ENCODE measurements at places on chromosomes 12 and 14.
A peak's percentile ranks its signal among the peaks of the same experiment; 100 is the strongest.

GRCh38 chr12:131583090-131583712 is 127.7 kb upstream of the SFSWAP start:
- DNase-seq: no peak

GRCh38 chr14:34971801-34972200 is 11.0 kb upstream of the SRP54 start:
- DNase-seq: no peak

- no peak for DNase-seq
These were observed 487.6 kb upstream of the FLRT2 start for GRCh38 chr14:85042301-85042700.

GRCh38 chr12:66500841-66501240 is 178.0 kb downstream of the GRIP1 start:
- no peak for DNase-seq

DNA sequence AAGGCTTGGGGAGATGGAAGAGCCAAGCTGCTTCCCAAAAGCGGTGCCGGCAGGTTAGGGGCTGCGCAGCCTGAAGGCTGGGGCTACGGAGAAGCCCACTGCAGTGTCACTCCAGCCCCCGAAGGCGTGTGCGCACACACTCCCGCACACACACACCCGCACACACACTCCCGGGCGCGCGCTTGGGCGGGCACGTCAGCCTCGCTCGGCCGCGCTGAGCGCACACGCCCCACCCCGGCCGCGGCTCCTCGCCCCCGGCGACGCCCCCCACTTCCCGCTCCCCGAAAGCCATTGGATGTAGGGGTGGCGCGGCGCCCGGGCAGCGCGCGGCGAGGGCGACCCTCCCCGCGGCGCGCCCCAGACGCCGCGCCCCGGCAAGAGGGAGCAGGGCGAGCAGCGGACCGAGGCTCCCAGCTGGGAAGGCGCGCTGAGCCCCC is at the start of gene KCNK10:
Gene KCNK10 (minus strand): TSS at position 184 of the 437 bp plus-strand sequence. CDS start 471 bp downstream, outside the sequence.
- DNase-seq: no peak

- DNase-seq: peak; percentile 39
These were observed 5.8 kb upstream of the TBPL2 start for GRCh38 chr14:55446127-55446736.

GRCh38 chr14:105865266-105865903 is 339.0 kb downstream of the TMEM121 start:
- DNase-seq: no peak

GRCh38 chr12:92899386-92900001 is 29.6 kb downstream of the EEA1 start:
- no peak for DNase-seq

- DNase-seq: no peak
These were observed 10.1 kb downstream of the MCRS1 start for GRCh38 chr12:49557917-49558215.

DNA sequence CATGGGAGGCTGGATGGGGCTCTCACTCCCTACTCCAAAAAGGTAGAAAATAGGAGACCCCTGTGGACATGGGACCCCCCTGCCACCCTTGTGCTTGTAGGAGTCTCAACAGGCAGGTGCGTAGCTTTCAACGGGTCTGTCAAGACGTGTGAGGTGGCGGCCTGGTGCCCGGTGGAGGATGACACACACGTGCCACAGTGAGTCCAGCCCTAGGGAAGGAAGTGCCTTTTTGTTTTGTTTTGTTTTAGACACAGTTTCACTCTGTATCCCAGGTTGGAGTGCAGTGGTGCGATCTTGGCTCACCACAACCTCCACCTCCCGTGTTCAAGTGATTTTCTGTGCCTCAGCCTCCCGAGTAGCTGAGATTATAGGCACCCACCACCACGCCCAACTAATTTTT is 12.9 kb downstream of the P2RX4 start:
- DNase-seq: no peak

DNA sequence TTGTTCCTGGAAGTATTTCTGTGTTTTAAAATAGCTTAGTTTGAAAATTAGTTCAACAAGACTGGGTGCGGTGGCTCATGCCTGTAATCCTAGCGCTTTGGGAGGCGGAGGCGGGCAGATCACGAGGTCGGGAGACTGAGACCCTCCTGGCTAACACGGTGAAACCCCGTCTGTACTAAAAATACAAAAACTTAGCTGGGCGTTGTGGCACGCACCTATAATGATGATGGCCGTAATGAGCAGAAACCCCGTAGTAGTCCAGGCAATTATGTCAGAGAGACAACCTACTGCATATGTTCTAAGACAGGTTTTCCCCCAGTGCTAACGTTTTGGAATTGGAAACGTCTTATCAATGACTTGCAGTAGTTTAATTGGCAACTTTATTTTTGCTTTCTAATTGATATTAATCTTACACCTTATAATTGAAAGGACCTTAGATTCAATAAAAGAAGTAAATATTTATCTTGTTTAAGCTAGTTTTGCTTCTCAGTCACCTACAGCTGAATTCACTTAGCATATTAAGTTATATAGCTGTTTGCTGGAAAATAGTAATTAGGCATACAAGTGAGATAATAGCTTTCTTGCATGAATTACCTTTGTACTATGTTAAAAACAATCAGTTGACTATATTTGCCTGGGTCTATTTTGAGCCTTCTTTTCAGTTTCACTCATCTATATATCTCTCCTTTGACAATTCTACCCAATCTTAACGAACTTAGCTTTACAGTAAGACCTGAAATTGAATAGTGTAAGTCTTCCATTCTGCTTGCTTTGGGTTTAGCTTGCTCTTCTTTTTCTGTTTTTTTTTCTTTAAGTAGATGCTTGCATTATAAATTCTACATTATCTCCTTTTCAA is 15.6 kb downstream of the CLECL1 start:
- DNase-seq: no peak

DNA sequence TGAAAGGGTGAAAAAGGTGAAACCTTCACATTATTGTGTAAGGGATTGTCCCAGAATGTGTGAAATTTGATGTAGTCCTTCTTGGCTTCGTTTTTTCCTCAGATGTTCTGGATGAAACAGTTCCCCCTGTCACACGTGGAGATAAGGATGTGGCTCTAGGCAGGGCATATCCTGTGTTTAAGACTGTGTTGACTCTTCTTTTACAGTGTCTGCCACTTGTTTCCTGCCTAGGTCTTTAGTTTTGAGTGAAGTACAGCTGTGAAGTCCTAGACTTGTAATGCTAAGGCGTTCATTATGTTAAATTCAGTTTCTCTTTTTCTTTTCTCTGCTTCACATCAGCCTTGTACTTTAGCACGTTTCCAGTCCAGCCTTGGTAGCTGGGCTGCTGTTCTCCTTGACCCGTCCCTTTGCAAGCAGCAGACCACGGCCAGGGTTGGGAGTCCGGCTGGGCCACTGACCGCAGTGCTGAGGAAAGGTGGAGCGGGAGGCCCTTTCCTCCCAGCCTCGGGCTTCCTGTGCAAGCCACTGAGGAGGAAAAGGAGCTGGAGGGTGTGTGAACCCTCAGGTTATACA is 59.1 kb downstream of the RASSF3 start:
- DNase-seq: peak; percentile 58

- peak; percentile 44 for DNase-seq
These were observed 1.8 kb downstream of the HNRNPC start for GRCh38 chr14:21267431-21267845.

- no peak for DNase-seq
These were observed 18.0 kb downstream of the BCL2L14 start for GRCh38 chr12:12088761-12089160.

DNA sequence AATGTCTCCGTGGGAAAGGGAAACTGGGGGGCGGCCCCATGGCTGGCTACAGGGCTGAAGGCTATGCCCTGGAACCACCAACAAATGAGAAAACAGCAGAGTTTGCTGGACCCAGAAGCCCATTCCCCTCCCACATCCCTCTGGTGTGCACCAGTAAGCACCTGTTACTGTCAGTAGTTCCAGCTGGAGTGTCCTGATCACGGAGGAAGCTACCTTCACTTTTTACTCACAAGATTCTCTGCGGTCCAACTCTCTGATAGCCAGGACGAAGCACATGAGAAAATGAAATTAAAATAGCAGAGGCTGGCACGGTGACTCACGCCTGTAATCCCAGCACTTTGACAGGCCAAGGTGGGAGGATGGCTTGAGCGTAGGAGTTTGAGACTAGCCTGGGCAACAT is 22.7 kb upstream of the MEG3 start:
- DNase-seq: no peak

- DNase-seq: no peak
These were observed 96.9 kb upstream of the TMPO start for GRCh38 chr12:98418357-98419075.

DNA sequence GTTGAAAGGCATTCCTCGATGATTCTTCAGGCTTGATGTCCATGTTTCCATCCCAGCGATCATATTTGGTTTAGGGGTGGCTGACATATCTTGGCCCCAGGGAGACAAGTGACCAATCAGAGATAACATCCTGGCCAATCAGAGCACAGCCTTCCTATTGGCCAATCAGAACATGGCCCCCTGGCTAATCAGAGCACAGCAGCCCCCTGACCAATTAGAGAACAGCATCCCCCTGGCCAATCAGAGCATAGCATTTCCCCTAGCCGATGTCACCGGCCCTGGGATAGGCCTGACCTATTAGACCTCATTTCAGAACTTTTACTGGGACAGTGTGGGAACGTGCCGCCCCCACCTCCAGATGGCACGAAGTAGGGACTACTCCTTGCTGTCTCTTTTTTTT is 182.2 kb downstream of the AACS start:
- DNase-seq: no peak

DNA sequence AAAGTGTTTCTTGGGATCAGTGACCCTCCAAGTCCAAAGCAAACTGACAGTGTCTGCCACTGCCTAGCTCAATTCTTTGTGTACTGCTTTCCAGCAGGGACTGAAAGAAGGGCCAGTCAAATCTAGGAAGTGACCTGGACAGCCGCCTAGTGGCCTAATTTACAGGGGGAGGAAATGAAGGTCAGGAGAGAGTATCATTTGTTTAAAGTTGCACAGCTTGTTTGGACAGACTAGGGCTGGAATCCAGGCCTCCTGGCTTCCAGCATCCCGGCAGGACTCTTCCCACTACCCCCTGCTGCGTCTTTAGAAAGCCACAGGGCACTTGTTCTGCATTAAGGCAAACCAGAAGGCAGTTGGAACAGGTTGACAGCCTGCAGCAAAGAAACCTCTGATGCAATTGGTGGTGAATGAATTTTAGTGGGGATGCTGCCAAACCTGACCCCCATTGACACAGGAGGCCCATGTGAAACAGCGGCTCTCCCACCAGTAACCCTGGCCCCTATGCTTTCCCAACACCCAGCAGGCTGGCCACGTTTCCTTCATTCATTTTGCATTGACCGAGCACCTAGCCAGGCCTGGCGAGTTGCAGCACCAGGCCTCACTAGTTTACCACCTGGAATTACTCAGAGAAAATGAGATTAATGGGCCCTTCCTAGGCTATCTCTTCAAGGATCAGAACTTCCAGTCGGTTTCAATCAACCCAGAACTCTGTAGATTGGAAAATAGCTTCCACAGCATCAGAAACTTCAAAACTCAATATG is 28.2 kb downstream of the GALNT16 start:
- no peak for DNase-seq

- DNase-seq: no peak
These were observed 117.1 kb downstream of the KICS2 start for GRCh38 chr12:64105026-64105425.
